ENCODE measurements at places on chromosomes 16 and 17.

DNA sequence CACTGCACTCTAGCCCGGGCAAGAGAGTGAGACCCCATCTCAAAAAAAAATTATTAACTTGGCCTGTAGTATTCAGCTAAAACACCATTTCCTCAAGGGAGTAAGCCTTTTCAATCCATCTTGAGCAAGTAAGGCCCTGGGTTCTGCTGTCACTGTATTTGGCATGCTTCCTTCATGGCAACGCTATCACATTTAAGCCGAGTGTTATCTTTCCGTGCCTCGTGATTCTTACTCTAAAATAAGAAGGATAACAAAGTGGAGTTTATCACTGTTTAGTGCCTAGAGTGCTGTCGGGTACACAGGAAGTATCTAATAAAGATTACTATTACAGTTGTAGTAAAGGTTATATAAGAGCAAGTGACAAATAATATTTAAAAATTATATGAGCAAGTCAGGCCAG is 8.8 kb downstream of the VPS53 start:
- no peak for DNase-seq

DNA sequence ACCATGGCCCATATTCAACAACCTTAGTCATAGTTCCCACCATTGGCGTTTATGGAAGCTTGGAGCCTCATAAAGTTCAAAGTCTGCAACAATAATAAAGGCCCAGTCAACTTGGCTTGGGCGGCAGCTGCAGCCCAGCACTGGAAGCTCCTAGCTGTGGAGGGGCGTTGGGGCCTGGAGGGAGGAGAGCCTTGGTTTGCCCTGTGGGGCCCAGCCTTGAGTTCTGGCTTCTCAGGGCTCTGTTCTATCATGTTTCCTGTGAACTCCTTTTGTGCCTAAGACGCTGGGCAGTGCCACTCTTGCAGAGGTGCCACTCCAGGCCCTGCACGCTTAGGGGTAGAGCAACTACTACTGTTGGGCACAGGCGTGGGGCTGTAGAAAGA is 927 bp upstream of the ENGASE start:
- peak; percentile 84 for DNase-seq

GRCh38 chr17:34974179-34974578 is 6.1 kb upstream of the LIG3 start:
- DNase-seq: no peak

- DNase-seq: peak; percentile 85
These were observed 94.6 kb downstream of the RGS9 start for GRCh38 chr17:65231662-65232335.

- no peak for DNase-seq
These were observed 615 bp downstream of the PHKG2 start for GRCh38 chr16:30748634-30749445.

DNA sequence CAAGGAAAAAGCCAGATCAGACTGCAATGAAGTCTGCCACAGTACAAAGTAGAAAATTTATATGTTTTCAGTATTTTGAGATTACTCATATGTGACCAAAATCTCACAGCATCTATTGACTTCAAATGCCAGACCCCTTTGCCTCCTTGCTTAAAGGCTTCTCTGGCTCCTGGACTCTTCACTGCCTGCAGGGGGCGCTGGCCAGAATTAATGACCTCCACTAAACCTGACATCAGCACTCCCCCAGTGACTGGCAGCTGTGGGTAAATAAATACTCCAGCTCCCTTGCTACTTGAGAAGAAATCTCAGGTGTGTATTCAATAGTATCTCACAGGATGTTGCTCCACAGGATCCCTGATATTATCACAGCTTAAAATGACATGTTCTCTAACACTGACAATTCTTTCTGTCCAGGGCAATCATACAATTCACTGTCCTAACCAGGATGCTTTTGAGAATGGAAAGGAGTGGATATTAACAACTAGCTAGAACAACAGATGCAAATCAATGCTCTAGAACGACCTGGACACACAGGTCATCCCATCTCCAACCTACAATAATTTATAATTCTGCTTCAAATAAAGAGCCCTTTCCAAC is 4.0 kb downstream of the BECN1 start:
- DNase-seq: peak; percentile 78

GRCh38 chr17:31453896-31454295 is 62.4 kb downstream of the RAB11FIP4 start:
- no peak for DNase-seq

DNA sequence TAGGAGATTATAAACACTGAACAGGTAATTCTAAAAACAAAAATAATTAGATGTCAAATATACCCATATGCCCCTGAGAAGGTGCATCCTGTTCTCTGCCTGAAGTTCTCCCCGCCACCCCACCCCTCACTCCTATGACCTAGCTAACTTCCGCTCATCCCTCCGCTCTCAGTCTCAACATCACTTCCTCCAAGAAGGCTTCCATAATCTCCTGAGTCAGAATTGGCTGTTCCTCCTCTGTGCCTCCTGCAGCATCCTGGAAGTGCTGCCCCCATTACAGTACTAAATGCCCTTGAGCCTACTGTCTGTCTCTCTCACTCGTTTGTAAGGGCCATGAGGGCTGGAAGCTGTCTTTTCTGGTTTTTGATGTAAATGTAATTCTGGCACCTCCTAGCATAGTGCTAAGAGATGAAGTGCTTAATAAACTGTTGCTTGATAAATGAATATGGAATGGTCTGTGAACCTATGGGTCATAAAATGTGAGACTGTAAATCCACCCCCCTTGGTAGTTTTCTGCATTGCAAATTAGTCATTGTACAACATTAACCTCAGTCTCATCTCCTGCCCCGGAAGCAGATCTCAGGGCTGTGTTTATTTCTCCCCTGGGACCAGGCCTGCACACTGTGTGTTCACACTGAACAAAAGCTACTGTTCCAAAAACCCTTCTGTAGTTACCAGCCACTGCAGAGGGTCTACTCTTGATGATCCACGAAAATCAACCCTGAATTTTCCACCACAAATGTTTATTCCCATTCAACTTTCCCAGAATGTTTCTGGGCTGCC is 3.9 kb upstream of the MYO1D start:
- DNase-seq: no peak

DNA sequence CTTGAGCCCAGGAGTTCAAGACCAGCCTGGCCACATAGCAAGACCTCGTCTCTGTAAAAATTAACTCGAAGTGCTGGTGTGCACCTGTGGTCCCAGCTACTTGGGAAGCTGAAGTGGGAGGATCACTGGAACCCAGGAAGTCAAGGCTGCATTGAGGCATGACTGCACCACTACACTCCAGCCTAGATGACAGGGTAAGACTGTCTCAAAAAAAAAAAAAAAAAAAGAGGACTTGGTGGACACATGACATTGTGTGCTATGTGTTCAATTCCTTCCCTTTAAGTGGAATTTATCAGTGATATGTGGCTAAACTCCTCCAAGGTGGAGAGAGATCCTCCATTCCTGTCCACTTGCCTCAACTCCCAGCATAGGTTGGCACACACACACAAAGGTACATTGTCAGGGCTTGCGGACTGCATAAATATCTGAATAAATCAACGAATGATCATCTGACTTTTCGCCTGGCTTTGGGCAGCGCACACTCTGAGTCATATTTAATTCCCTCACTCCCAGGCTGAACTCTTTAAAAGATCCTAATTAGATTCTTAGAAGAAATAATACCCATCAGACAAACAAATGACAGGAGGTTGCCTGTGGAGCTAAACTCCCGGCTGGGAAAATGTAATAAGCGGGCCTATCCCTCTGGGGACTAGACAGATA is 25.0 kb upstream of the SYT17 start:
- DNase-seq: no peak

DNA sequence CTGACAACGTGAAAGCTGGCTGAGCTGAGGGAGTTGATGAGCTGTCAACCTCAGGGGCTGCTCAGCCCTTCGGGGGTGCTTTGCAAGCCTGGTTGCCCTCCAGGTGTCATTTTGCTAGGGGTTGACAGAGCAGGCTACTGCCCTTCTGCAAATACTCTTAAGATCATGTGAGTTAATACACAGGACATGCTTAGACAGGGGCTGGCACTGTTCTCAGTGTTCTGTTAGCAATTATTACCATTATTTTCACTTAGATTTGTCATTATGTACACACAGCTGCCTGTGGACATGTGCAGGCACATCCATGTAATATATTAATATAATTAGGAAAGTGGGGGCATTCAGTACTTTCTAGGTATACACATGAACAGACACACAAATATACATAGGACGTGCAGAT is 554.3 kb upstream of the HSBP1 start:
- DNase-seq: no peak

GRCh38 chr17:39648616-39649366 is 11.8 kb downstream of the STARD3 start:
- DNase-seq: no peak

GRCh38 chr16:29028457-29029167 is 43.8 kb downstream of the LAT start:
- DNase-seq: no peak

GRCh38 chr17:76994237-76994637 is 126.0 kb downstream of the MGAT5B start:
- no peak for DNase-seq

- no peak for DNase-seq
These were observed 21.6 kb upstream of the PABPN1L start for GRCh38 chr16:88888057-88888456.

DNA sequence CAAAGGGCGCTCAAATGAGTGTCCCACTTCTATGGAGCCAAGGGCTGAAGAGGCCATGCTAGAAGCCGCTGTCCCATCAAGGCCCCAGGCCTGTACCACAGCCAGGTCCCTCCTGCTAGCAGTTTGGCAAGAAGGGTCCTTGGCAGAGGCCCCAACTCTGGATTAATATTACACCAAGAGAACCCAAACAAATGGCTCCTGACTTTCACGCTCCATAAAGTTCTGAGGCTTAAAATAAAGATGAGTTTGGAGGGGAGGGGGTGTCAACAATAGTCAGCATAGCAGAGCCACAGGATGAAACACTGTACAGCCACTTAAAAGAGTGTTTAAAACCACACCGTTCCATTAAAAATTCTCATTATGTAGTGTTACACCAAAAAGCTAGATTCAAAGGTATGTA is 30.5 kb downstream of the CUEDC1 start:
- no peak for DNase-seq

- DNase-seq: peak; percentile 56
These were observed 615 bp downstream of the NHERF2 start for GRCh38 chr16:2027024-2028010.

Data from HT-29 (cell line).